Activated CD4-positive, alpha-beta T cell treated with anti-CD3 and anti-CD28 coated beads, Interleukin-2, Interleukin-6, amounts not matched to agents 100 ng/mL and 50 ng/mL, durations not matched to agents 16 hours and 8 hours (primary cell): ENCODE measurements at places on chromosomes 1 and 21.

- DNase-seq: no peak
Measured at GRCh38 chr1:36471830-36472641, 7.9 kb upstream of the MRPS15 start.

DNA sequence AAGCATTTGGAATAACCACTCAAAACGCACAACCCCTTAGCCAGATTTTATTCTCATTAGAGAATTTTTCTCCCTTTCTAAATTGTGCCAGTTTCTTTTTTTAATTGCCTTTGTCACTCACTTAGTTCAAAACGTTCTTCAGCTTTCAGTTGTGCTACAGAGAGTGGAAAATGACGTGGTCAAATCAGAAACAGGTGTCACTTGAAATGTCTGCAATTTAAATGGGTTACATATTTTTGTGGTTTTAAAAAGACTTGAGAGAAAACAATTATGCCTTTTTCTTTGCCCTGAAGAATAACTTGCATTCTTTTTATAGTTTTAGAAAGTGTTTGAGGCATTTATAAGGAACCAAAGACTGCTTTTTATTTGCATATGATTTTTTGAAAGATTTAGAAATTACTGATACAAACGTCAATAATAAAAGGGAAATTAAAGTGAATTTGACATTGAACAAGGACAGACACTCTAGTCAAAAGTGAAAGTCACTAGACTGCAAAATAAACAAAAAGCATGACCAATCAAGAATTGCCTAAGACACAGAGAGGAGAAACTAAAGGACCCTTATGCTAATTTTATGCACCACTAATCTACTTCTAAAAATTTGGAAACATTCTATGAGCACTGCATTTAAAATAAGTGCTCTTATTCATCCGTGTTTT is 191.0 kb downstream of the TPR start:
- DNase-seq: peak; percentile 13

DNA sequence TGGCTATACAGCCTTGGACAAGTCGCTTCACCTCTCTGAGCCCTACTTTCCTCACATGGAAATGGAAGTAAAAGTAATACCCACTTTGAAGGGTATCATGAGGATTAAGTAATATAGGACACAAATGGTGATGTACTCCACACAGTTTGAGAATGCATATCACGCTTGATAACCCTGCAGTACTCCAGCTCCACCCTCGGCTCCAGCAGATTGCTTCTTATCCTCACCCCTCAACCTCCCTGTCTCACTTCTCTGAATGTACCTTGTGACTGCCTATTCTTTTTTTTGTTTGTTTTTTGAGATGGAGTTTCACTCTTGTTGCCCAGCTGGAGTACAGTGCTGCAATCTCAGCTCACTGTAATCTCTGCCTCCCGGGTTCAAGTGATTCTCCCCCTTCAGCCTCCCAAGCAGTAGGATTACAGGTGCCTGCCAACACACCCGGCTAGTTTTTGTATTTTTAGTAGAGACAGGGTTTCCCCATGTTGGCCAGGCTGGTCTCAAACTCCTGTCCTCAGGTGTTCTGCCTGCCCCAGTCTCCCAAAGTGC is 55.5 kb downstream of the LDLRAD2 start:
- no peak for DNase-seq

- DNase-seq: no peak
Measured at GRCh38 chr1:227038401-227038800, 98.3 kb downstream of the COQ8A start.

DNA sequence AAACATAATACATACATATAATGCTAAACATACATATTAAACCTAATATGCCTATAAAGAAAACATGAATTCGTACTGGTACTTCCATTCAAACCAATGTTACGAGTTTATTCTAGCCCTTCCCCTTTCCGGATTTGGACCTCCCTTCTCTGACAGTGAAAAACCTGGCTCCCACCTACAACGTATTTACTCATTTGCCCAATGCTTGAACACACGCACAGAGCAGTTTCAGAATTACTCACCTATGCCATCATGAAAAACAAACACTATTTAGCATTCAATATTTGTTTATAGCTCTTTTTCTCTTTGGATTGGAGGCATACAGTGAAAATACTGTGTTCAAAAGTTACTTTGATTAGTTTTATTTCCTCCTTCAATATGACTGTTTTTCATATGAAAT is 204.4 kb downstream of the LMX1A start:
- DNase-seq: peak; percentile 26

- DNase-seq: no peak
Measured at GRCh38 chr1:41521766-41522165, 37.3 kb upstream of the EDN2 start.

DNA sequence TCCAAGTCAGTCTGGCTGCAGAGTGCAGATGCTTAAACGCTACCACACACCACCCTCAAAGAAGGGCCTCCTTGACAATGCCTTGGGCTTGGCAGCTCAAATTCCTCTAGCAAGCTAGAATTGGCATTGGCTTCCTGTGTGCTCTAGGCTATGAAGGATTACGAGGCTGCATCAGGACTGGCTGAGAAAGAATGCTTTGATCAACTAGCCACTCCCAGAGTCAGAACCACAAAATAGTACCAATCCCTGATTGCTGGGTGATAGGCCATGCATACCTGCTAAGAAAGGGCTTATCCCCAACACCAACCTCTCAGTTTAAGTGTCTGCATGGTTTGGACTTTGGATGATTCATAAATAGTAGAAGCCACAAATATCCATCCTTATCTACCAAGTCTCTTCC is 504.9 kb downstream of the OMA1 start:
- no peak for DNase-seq

GRCh38 chr1:40039757-40040510 is 595 bp upstream of the CAP1 start:
- DNase-seq: peak; percentile 94
